ENCODE measurements at places on chromosomes 2 and 18.

GRCh38 chr18:12278741-12279682, 24.9 kb downstream of the CIDEA start:
- H3K27me3 ChIP-seq = no peaks in the 10 kb centered on the region
- DNase-seq = peak; percentile 61
- H3K4me1 ChIP-seq = peaks cover 20% of the 10 kb centered on the region
- no peak overlapping the region for H3K4me3 ChIP-seq
- no peaks in the 10 kb centered on the region for H3K36me3 ChIP-seq

GRCh38 chr18:63317982-63318888, 1.3 kb downstream of the BCL2 start:
- peak overlapping the region; percentile 84 for H3K4me3 ChIP-seq
- DNase-seq = no peak
- peaks cover 18% of the 10 kb centered on the region for H3K4me1 ChIP-seq
- H3K27me3 ChIP-seq = no peaks in the 10 kb centered on the region

DNA sequence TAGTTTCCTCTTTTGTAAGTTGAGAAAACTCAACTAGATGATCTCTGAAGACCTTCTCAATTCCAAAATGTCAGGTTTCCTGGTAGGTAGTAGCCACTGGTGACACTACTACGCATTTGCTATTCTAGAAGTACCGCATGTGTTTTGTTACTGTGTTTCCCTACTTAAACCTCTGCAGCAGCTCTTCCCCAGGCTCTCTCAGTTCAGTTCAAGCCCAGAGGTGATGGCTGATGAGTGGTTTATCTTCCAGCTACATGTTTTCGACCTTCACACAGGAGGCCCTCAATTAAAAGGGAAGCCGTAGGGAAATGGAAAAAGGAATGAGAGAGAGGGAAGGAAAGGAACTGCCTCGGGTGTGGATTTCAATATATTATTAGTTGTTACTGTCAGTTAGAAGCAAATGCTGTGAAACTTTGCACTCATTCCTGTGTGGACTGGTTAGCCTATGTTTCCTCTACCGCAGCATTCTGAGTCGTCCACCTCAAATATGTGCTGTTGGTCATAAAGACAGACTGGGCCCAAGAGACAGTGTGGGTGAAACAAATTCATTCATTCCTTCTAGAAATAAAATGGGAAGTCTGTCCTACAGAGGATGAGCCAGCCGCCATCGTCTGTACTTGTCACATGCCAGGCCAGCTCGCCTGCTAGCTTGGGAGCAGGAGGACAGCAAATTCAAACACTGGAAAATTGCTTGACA, 455.2 kb upstream of the RAB12 start:
- DNase-seq = no peak
- H3K36me3 ChIP-seq = no peaks in the 10 kb centered on the region
- H3K4me3 ChIP-seq = no peak overlapping the region
- H3K27ac ChIP-seq = no peak overlapping the region

GRCh38 chr2:40431600-40431955, 20.3 kb downstream of the SLC8A1 start:
- no peaks in the 10 kb centered on the region for H3K27me3 ChIP-seq
- H3K36me3 ChIP-seq = no peaks in the 10 kb centered on the region
- no peak for DNase-seq

GRCh38 chr2:152028182-152028862, 70.5 kb downstream of the CACNB4 start:
- H3K27ac ChIP-seq = no peak overlapping the region
- DNase-seq = no peak
- no peaks in the 10 kb centered on the region for H3K27me3 ChIP-seq
- no peaks in the 10 kb centered on the region for H3K4me1 ChIP-seq
- no peak overlapping the region for H3K4me3 ChIP-seq
- H3K36me3 ChIP-seq = no peaks in the 10 kb centered on the region

DNA sequence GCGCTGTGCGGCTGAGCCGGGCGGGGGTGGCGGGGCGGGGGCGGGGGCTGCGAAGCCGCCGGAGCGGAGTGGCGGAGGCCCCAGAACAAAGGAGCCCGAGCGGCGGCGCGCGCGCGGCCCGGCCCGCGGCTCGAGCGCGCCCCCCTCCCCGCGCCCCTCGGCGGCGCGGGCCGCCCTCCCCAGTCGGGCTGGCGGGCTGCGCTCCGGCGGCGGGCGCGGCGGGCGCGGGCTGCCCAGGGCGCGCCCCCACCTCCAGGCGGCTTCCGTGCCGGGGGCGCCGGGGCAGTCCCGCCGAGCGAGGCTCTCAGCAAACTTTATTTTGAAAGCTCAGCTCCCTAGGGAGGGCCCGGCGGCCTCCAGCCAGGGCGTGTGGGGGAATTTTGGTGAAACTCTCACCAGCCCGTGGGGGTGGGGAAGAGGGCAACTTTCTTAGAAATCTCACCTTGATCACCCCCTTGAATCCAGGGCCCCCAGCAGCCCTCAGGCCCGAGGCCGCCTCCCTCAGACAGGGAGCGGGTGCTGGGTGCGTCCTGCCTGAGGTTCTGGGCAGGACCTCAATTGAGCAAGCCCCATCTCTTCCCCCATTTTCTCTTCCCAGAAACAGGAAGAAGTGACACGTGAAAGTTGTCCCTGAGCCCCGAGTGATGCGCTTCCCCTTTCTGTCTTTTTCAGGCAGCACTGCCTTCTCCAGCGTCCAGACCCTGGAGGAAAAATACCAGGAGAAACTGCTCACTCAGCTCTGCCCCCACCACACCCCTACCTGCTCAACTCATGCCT, 786 bp downstream of the TET3 start:
- no peak overlapping the region for H3K27ac ChIP-seq
- peaks cover 38% of the 10 kb centered on the region for H3K4me1 ChIP-seq
- H3K36me3 ChIP-seq = peaks cover 45% of the 10 kb centered on the region

DNA sequence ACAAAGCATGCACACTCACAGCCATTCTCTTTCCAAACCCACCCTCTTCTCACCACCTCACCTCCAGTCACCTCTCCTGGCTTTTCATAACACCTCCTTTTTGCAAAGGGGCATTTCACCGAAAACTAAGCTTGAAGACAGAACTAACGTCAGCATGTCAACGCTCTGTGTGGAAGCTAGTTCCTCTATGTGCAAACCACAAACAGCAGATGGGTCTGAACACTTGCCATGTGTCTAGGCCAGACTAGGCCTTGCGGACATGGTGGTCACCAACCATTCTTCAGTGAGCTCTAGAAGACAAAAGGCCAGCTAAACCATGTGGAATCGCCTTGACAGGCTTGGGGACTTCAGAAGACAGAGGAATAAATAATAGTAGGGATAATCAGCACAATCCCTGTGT, 148.5 kb downstream of the TXNL1 start:
- H3K36me3 ChIP-seq = no peaks in the 10 kb centered on the region
- H3K27ac ChIP-seq = no peak overlapping the region

- H3K27me3 ChIP-seq = no peaks in the 10 kb centered on the region
- no peaks in the 10 kb centered on the region for H3K4me1 ChIP-seq
- no peak for DNase-seq
- H3K27ac ChIP-seq = no peak overlapping the region
- H3K4me3 ChIP-seq = no peak overlapping the region
Measured at GRCh38 chr2:112772911-112773475, 8.6 kb upstream of the CKAP2L start.

- H3K4me1 ChIP-seq = no peaks in the 10 kb centered on the region
- DNase-seq = no peak
- no peak overlapping the region for H3K27ac ChIP-seq
- H3K36me3 ChIP-seq = no peaks in the 10 kb centered on the region
- H3K4me3 ChIP-seq = no peak overlapping the region
Measured at GRCh38 chr2:210519594-210519993, 36.8 kb upstream of the CPS1 start.

- no peaks in the 10 kb centered on the region for H3K27me3 ChIP-seq
- no peaks in the 10 kb centered on the region for H3K36me3 ChIP-seq
- H3K27ac ChIP-seq = no peak overlapping the region
- DNase-seq = peak; percentile 56
- H3K4me3 ChIP-seq = no peak overlapping the region
Measured at GRCh38 chr2:26330114-26330549, 15.8 kb upstream of the SELENOI start.

GRCh38 chr18:60656553-60656952, 284.0 kb upstream of the MC4R start:
- no peaks in the 10 kb centered on the region for H3K4me1 ChIP-seq
- H3K36me3 ChIP-seq = no peaks in the 10 kb centered on the region
- H3K27ac ChIP-seq = no peak overlapping the region
- no peaks in the 10 kb centered on the region for H3K27me3 ChIP-seq

DNA sequence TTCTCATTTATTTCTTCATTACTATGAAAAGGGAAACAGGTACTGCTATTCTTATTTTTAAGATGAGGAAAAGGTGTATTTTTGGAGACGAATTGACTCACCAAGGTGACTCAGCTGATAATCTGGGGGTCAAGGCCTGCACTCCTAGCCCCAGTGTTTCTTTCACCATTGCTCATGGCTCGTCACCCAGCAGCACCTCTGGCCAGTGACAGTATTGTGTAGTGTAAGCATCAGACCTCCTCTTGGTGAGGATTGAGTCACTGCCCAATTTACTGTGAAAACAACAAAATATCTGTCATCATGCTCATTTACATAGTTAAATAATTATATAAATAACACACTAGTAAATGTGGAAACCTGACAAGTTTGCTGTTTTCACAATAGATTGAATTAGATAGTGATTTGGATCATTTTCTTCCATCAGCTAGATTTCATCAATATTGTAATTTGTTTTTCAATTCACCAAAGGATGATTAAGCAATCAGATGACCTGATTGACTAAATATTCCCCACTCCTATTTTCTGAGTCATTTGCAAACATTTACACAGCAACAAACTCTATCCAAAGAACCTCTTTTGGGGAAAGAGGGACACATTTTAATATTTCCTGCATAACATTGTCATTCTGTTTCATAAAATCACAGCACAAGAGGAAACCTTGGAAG, 492.8 kb upstream of the RAB12 start:
- H3K4me1 ChIP-seq = no peaks in the 10 kb centered on the region
- no peaks in the 10 kb centered on the region for H3K36me3 ChIP-seq
- H3K4me3 ChIP-seq = no peak overlapping the region
- no peak for DNase-seq

GRCh38 chr2:74004212-74005182, 19.8 kb downstream of the TET3 start:
- no peaks in the 10 kb centered on the region for H3K36me3 ChIP-seq
- DNase-seq = no peak
- peaks cover 42% of the 10 kb centered on the region for H3K27me3 ChIP-seq
- no peak overlapping the region for H3K27ac ChIP-seq

- H3K4me3 ChIP-seq = no peak overlapping the region
- peaks cover 3% of the 10 kb centered on the region for H3K4me1 ChIP-seq
- no peak overlapping the region for H3K27ac ChIP-seq
- peak; percentile 44 for DNase-seq
- H3K27me3 ChIP-seq = no peaks in the 10 kb centered on the region
Measured at GRCh38 chr2:154623819-154624218, 74.7 kb upstream of the KCNJ3 start.

GRCh38 chr2:48589170-48589767, 28.4 kb upstream of the GTF2A1L start:
- no peak overlapping the region for H3K4me3 ChIP-seq
- peaks cover 21% of the 10 kb centered on the region for H3K4me1 ChIP-seq
- no peak for DNase-seq
- no peaks in the 10 kb centered on the region for H3K27me3 ChIP-seq

DNA sequence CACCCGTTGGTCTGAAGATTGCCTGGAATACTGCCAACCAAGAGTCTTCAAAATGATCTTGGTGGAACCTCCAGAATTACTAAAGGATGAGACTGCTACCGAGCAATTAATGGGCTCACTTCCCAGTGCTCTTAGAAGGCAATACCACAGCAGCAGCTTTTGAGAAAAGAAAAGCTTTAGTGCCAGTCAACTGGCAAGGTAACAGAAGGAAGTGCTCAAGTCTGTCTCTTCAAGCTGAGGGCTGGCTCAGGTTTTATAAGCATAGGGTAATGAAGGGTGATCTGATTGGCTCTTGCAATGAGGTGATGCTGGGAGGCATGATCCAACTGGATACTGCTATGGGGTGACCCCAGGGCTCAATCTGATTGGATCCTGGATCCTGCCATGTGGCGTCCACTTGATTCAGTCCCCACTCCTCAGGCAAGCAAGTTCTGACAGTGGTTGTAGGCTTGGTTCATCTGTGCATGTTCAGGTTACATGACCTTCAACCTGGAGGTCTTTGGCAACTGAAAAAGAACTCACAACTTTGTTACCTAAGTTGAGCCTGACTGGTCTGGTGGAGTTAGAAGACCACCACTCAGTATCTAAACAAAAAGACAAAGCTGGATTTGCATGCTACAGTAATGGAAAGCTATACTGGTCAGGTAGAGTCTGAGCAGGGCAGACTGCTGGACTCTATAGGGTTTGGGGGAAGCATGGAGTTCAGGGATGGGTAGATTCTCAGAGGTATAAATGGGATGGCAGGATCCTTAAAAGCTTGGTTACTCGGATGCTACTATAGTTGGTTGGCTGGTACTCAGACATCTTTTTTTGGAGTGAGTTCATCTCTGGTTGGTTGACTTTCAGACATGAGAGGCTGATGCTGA, 14.0 kb upstream of the RIF1 start:
- no peaks in the 10 kb centered on the region for H3K4me1 ChIP-seq
- no peaks in the 10 kb centered on the region for H3K36me3 ChIP-seq
- H3K4me3 ChIP-seq = no peak overlapping the region
- H3K27me3 ChIP-seq = no peaks in the 10 kb centered on the region

DNA sequence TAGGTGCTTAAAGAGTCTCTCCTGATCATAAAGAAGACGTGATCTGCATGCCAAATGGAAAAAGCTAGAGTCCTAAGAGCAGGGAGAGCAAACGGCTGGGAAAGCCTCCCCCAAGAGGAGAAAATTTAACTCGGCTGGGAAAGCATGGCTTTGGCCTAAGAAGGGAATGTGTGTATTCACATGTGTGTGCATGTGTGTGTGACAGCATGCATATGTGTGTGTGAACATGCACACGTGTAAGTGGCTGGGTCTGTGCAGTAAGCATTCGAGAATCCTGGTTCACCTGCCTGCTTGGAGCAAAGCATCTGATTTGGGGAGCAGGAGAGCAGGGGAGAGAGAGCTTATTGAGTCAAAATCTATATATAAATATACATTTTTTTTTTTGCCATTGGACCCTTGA, 30.1 kb upstream of the BCL11A start:
- H3K27ac ChIP-seq = no peak overlapping the region
- H3K4me1 ChIP-seq = peaks cover 2% of the 10 kb centered on the region
- no peak overlapping the region for H3K4me3 ChIP-seq
- no peaks in the 10 kb centered on the region for H3K36me3 ChIP-seq
- DNase-seq = no peak

DNA sequence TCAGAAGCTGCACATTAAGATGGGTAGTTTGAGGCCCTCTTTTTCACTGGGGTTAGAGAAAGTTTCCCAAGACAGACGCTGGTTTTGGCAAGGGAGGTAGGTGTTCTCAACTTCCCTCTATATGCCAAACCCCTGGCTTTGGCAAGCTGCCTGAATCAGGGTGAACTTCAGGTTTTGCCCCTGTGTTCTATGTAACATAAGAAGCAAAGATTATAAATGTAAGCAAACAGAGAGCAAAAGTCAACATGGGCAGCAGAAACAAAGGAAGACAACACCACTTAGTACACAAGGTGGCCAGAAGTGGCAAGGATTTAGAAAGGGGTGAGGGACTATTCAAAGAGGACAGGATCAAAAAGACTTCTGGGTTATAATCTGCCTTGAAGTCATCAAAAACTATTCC, 70.5 kb upstream of the TFCP2L1 start:
- no peak for DNase-seq
- H3K4me1 ChIP-seq = no peaks in the 10 kb centered on the region
- H3K36me3 ChIP-seq = peaks cover 94% of the 10 kb centered on the region
- H3K27me3 ChIP-seq = no peaks in the 10 kb centered on the region
- no peak overlapping the region for H3K4me3 ChIP-seq
